ENCODE measurements at places on chromosomes 2 and 18.

- no peak for DNase-seq
These were observed 43.7 kb upstream of the NAT8 start for GRCh38 chr2:73685764-73686438.

DNA sequence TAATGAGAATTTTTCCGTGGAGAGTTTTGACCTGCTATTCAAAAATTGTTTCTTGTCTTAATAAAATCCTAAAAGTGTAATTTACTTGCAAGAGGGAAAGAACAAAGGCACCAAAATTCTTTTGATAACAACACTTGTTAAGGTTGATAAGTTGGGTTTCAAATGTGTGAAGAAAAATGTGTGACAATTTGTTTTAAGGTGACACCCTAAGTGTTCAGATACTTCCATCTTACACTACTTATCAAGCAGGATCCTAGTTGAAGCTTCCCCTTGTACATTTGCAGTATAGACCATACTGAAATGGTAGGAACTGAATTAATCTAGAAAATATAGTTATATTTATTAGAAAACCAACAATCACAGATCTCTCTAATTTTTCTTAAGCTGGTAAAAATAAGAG, 204.6 kb downstream of the ARHGAP15 start:
- no peak for DNase-seq

DNA sequence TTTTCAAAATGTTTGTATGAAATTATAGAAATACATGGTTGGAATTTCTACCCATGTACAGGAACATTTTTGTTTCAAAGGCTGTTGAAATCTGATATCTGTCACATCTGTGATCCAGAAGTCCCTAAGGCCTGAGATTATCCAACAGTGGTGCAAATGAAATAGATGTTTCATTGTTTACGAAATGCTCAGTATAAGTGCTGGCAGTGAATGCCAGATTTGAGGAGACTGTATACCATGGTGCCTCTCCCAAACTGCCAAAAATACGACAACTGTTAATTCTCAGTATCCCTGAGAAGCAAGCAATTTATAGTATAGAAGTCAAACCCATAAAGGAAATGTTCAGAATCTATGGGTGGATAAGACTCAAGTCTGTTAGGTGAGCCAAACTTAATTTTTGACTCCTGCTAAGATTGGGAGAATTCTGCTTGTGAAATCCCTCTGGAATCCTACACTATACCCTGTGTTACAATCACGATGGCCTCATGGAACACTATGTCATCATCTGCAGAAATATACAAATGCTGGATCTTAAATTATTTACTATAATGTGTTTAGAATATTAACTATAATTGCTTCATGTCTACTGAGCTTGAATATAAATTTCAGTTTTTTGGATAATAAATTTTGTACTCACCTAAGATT, 71.2 kb upstream of the DOCK10 start:
- DNase-seq, result no peak

GRCh38 chr2:28870146-28870891, at the start of gene TRMT61B:
Gene TRMT61B (minus strand): TSS chr2:28870309. CDS start chr2:28870277, 32 bp downstream.
- peak; percentile 89 for DNase-seq

DNA sequence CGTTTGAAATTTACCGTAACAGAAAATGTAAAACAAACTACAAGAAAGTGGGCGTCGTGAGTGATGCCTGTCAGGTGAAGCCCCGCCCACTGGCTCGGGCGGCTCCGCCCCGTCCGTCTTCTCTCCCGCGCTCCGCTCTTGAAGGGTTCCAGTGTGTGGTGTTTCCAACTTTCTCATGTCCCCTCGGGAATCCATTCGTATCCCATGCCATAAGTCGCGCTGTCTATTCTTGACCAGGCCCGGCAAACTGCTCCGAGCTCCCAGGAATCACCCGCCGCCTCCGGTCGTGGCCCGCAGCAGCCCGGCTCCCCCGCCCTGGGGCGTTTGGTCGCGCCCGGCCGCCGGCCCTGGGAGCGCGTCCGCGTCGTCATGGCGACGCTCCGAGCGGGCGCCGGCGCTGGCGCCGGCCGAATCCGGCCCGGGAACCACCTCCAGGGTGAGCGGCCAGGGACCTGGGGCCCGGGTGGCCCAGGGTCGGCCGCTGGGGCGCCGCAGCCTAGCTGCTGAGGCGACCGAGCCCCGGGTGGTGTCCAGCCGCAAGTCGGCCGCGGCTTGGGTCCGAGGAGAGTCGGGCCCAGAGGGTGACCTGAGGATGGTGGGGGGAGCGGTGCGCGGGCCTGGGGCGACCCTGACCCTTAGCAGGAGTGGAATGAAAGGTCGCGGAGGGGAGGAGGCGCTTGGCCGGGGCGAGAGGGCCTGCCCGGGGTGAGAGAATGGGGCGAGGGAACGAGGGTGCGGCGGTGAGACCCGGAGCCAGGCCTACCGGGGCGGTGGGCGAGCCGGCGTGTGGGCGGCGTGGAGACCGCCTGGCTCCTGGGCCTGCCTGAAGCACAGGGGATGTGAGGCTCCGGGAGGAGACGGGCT, at the start of gene CFAP221:
Gene CFAP221 (plus strand): TSS at position 375 of the 864 bp plus-strand sequence. CDS start 1,683 bp downstream, outside the sequence.
- no peak for DNase-seq

DNA sequence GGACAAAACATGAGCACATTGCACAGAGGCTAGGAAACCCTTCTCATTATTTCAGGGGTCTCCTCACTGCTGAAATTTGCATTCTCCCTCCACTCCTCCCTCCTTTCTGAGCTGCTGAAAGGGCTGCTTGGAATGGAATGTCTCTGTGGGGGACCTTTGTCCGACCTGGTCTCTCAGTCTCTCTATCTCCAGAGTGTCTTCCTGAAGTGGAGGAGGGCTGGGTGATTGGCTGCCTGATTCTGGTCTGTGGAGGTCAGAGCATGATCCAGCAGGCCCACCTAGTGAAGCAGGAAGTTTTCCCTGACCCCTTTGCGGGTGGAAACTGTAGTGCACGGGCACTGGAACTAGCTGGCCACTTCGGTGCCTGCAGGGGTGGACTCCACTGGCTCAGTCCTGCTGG, 560.5 kb upstream of the HS6ST1 start:
- DNase-seq, result no peak

DNA sequence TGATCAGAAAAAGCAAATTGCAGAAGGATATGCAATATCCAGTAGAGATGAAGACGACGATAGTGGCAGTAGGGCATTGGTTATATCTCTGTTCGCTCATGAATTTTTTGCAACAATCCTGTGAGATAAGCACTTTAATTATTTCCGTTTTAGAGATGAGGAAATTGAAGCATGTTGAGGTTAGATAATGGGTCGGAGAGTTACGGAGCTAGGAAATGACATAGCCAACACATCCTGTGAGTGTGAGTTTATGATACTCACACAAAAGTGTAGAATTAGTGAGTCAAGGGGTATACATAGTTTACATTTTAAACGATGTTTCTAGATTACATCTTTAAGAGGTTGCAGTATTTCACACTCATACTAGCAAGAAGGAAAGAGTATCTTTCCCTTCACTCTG, 123.1 kb upstream of the ARL4C start:
- no peak for DNase-seq

DNA sequence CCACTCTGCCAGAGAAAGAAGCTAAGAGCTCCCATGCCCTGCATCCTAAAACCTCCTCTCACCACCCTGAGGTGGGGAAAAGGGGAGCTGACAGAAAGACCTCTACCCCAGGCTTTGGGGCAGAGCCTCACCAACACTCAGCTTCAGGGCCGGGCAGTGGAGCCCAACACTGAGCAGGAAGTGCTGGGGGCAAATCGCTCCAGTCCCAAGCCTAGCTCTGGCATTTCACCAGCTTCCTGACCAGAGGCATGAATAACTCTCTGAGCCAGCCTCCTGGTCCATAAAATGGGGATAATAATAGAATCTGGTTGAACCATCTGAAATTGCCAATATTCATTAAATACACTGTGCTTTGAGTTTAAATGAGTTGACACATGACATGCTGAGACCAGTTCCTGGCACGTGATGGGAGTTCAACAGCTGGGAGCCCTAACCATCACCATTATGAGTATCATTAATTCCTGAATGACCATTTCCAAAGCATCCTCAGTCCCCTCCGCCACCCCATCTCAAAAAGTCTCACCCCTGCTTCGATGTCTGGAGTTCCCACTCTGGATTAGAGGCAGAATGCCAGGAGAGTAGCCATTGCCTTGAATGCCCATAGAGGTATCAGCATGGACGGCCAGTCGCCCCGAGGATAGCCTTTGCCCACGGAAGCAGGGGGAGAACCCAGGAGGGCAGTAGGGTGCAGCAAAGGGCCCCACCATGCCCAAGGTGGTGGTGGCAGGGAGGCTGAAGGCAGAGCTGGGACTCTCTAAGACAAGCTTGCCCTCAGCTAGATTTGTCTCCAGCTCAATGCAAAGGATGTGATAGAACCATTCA, 153.4 kb downstream of the TNS1 start:
- DNase-seq, result no peak

DNA sequence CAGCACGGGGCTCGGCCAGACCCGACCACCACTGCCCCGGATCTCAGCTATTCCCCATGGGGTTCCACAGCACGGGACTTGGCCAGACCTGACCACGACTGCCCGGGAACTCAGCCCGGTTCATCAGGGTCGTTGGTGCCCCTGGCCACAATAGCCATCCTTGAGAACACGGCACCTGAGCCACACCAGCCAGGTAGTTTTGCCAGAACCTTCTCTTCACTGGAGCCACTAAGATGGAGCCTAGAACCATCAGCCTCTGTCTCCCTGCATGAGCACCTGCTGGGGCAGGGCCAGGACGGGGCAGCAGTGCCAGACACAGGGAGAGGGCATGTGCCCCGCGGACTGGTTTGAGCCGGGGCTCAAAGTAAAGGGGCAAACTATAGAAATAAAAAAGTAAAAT, 11.4 kb upstream of the KCNG2 start:
- no peak for DNase-seq

GRCh38 chr18:13477147-13477683, 249.1 kb downstream of the FAM210A start:
- no peak for DNase-seq

DNA sequence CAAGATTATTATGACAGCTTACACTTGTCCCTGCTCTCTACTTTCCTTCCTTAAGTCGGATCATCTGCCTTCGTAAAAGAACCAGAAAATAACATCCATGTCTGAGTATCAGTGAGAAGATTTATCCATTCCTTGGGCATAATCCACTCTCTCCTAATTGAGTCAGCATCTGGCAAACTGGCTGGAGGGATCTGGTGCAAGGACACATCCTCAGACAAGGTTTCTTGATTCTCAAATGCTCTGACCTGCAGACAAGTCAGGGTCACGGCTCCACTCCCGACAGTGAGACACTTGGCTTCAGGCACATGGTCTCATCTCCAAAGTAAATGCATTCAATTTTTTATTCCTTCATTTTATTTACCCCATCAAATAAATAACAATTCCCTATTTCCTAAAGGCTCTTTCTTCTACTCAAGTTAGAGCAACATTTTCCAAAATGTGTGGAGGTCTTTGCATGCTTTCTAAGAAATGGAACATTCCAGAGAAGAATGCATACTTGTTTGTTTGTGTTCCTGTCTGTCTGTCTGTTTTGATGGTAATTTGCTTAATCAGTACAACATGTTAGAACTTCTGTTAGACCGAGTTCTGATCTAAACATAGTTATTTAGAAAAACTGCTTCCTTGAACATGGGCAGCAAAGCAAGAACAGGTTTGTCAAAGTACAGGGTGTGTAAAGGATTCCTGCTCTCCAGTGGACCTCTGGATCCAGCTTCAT, 246.9 kb downstream of the IRS1 start:
- DNase-seq, result no peak

- no peak for DNase-seq
These were observed 36.6 kb upstream of the PRLH start for GRCh38 chr2:237529452-237530402.

DNA sequence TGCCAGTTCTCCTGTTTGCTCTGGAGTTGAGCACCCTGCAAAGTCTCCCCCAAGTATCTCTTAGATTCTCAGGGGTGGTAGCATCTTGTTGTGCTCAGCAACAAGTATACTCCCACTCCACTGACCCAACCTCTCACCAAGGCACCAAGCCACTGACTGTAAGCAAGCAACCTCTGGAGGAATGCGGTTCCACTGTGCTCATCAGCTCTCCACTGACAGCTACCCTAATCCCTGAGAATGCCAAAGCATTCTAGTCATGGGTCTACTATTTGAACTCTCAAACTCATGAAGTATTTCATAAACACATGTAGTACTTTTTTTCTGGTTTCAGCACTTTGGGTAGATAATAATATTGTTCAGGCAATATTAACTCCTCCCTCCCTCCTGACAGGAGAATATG, 170.0 kb downstream of the EPHA4 start:
- DNase-seq, result no peak

GRCh38 chr18:10840743-10841142, 308.6 kb downstream of the PIEZO2 start:
- no peak for DNase-seq

GRCh38 chr18:59547581-59548182, 149.5 kb downstream of the CCBE1 start:
- no peak for DNase-seq

DNA sequence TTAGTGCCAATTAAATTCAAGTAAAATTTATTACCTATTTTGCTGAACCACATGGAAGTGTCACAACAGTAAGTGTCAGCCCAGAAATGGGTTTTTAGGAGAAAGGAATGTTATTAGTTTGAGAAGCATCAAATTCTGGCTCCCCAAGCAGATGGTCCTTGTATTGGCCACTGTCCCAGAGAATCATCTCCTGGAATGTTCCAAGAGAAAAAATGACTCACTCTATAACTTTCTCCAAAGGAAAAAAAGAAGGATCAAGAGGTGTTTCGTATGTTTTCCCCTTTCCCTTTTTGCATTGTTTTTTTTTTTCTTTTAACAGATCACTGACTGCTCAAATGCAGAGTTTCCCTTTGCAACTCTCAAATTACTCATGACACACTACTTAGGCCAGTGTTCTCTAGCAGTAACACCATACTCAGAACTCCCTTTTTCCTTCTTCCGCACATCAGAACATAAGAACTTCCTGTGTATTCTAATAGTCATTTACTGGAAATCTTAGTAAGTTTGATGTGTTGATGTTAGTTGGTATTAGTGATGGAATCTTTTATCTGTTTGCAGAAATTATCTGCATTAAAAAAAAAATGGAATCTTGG, 390.3 kb downstream of the GPD2 start:
- DNase-seq, result no peak

DNA sequence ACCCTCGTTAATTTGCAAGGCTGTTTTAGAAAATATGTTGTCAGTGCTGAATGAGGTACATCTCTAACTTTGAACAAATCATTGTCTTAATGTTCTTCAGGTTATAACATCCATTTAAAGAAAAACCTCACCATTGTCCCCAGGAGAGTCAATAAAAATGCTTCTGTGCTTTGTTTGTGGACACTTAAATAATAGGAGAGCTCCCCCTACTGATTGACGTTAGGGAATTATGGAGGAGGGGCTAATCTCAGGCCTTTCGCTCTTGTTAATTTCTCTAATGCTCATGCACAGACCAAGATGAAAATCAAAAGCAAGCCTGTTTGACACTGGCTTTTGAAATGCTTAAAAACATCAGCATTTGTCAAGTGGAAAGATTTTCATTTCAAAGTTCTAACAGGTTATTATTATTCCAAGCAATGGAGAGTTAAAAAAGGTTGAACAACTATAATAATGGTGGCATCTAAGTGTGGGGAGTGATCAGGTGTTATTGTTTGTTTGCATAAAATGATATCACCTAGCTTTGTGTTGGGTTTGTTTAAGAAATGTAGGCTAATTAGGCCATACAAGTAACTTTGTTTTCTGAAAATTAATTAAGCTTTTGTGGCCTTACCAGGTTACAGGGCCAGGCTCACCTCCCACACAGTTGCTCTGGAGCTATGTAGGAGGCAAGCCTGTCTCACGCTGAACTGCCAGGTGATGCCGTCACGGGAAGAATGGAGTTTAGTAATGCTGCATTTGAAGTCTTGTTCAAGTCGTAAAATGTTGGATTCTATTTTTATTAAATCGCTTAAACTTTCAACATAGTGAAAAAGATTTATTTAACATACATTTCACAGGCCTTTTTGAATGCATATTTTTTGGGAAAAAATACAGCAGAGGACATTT, 51.7 kb upstream of the SMIM21 start:
- no peak for DNase-seq

GRCh38 chr2:10344105-10345066, 41.7 kb downstream of the HPCAL1 start:
- DNase-seq, result no peak

Measured in T1000 (cell line).